ENCODE measurements at places on chromosomes 16 and 17.

GRCh38 chr16:1129106-1129960 is 23.6 kb upstream of the CACNA1H start:
- no peak for DNase-seq

- DNase-seq, result no peak
Measured at GRCh38 chr16:10261077-10261476, 78.8 kb upstream of the GRIN2A start.

DNA sequence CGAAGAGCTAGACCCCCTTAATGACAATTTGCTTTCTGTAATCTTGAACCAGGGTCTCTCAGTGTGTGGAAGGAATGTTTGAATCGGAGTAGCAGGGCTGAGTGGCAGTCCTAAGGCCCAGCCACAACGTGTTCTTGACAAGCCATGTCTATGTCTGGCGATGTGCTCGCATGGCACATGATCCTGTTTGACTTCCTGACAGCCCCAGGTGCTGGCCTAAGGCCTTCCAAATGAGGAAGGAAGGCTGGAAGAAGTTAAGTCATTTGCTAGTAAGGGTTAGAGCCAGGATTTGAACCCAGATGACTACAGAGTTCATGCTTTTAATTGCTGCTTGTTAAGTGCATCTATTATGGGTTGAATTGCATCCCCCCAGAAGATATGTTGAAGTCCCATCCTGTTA is 486.7 kb downstream of the MAF start:
- no peak for DNase-seq

GRCh38 chr17:13273806-13274205 is 256.0 kb upstream of the ELAC2 start:
- DNase-seq, result no peak

GRCh38 chr17:4584101-4584916 is at the start of gene SMTNL2:
Gene SMTNL2 (plus strand): TSS chr17:4584529. CDS start chr17:4584606, 77 bp downstream.
- no peak for DNase-seq

DNA sequence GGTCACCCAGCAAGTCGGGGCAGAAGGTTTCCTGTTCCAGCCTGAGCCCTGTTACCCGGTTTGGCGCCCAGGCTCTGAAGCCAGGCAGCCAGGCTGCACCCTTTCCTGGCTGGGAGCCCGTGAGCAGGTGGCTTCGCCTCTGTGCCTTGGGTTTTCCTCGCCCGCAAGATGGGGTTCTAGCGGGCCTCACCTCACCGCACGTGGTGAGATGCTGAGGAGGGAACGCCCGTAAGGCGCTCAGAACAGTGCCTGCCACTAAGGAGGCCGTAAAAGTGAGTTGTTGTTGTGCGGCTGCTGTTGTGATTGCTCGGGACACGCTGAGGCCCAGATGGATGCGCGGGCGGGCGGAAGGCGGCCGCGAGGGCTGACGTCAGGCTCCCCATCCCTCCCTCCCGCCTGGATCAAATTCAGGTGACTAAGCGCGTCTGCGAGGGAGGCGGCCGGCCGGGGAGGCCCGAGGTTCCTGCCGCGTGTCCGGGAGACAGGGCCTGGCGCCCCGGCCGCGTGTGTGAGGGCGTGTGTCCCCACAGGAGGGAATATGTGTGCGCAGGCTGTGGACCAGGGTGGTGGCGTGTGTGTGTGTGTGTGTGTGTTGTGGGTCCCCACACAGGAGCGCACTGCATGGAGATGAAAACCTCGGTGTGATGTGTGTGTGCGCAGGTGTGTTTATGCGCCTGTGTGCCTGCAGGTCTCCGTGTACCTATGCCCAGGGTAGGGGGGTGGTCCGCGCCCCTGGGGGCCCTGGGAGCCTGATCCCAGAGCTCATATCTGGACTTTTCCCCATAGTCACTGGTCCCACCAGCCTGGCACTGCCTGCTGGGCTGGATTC is 4.3 kb downstream of the CAMKK1 start:
- DNase-seq, result no peak

- no peak for DNase-seq
Measured at GRCh38 chr17:49041527-49041926, 44.3 kb downstream of the IGF2BP1 start.

DNA sequence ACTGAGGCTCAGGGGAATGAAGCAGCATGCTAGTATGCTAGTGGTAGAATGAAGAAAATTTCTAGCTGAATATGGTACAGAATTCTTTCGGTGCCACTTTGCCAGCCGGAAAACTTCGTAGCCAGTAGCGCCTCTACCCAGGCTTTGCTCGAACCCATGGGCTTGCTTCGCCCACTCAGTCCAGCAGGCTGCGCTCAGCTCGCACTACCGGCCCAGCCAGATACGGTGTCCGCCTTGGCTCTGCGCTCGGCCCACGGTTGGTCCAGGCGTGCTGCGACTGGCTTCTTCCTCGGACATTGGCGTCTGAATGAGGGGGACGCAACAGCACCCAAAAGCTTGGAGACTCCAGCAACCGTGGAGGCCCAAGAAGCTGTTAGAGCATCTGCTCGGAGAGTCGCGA is 372.5 kb upstream of the CDH8 start:
- DNase-seq, result no peak

DNA sequence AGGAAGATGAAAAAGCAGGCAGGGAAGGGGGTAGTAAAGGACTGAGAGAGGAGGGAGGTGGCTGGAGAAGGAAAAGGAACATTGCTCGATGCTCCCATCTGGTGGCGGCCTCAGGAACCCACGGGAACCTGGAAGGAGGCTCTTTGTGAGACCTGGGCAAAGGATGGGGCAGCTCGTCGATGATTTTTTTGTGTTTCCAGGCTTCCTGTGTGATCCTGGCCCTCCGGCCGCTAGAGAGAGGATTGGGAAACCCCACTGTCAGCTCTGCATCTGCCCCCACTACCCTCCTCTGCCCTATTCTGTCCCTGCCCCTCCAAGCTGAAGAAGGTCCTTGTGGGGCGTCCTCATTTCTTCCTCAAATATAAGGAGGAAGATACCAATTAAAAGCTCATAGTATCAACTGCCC is 6.6 kb downstream of the WFIKKN2 start:
- no peak for DNase-seq

Data from NCI-H1048 (cell line).